ENCODE measurements at places on chromosomes 5 and 9.
A peak's percentile ranks its signal among the peaks of the same experiment; 100 is the strongest.

DNA sequence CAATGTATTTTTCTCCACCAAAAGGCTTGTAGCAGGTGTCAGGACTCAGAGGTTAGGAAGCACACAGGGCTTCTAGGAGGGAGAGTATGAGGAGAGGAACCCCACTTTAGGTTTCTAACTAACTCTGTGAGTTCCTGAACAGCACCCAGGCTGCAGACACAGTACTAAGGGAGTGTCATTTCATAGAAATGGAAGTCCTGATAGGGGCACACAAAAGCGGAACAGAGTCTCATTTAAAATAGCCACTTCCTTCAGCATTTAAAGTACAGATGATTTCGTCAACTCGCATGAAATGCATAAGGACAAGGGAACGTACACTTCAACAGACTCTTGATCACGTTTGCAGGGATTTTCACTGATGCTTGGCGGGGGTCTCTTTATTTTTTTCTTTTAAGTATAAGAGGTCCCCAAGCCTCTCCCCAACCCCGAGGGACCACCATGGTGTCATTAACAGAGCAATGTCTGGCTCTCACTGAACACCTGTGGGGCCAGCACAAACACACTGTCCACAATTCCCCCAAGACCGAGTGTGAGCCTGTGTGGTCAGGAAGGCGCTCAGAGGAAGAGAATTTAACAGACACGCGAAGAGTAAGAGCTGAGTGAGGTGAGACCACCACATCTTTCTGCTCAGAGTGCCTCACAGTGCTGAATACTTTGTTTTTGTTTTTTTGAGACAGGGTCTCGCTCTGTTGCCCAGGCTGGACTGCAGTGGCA is 82.3 kb downstream of the SECISBP2 start:
- H3K27ac ChIP-seq = no peak overlapping the region
- peaks cover 2% of the 10 kb centered on the region for H3K27me3 ChIP-seq
- peaks cover under 1% of the 10 kb centered on the region for H3K4me1 ChIP-seq

- no peak overlapping the region for H3K4me3 ChIP-seq
- peaks cover 73% of the 10 kb centered on the region for H3K36me3 ChIP-seq
- peaks cover 32% of the 10 kb centered on the region for H3K4me1 ChIP-seq
- H3K27ac ChIP-seq = no peak overlapping the region
- no peak for DNase-seq
Measured at GRCh38 chr9:27183701-27184100, 74.7 kb downstream of the TEK start.

- no peaks in the 10 kb centered on the region for H3K4me1 ChIP-seq
- DNase-seq = no peak
- H3K27ac ChIP-seq = no peak overlapping the region
- no peaks in the 10 kb centered on the region for H3K27me3 ChIP-seq
- no peak overlapping the region for H3K4me3 ChIP-seq
- H3K36me3 ChIP-seq = no peaks in the 10 kb centered on the region
Measured at GRCh38 chr5:54772231-54772630, 213.2 kb downstream of the ESM1 start.

GRCh38 chr5:109907731-109908130 is 218.0 kb downstream of the MAN2A1 start:
- no peak for DNase-seq
- no peaks in the 10 kb centered on the region for H3K4me1 ChIP-seq
- no peaks in the 10 kb centered on the region for H3K36me3 ChIP-seq

GRCh38 chr5:138458856-138459255 is 6.4 kb upstream of the EGR1 start:
- peaks cover 16% of the 10 kb centered on the region for H3K27me3 ChIP-seq
- H3K4me3 ChIP-seq = no peak overlapping the region

- no peaks in the 10 kb centered on the region for H3K36me3 ChIP-seq
- no peaks in the 10 kb centered on the region for H3K27me3 ChIP-seq
- no peak overlapping the region for H3K4me3 ChIP-seq
Measured at GRCh38 chr5:135944967-135945560, 9.7 kb downstream of the LECT2 start.

DNA sequence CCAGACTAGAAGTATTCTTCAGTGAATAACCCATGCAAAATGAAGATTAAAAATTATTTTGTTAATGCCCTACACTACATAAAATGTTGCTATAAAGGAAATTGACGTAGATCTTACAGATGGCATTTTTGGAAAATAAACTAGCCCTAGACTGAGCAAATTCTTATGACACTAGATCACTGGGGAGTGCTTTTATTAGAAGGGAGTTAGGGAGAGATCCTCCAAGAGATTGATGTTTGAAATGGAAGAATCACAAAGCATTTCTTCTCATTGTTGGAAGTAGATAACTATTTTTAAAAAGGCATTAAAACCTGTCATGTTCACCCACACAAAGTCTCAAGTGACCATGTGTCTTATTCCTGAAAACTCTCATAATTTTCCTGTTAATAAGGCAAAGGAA is 351.1 kb upstream of the TLE4 start:
- no peaks in the 10 kb centered on the region for H3K36me3 ChIP-seq
- H3K27ac ChIP-seq = no peak overlapping the region
- H3K4me3 ChIP-seq = no peak overlapping the region
- DNase-seq = no peak
- H3K4me1 ChIP-seq = no peaks in the 10 kb centered on the region

GRCh38 chr5:145967296-145967695 is 30.9 kb downstream of the SH3RF2 start:
- no peak for DNase-seq
- no peak overlapping the region for H3K4me3 ChIP-seq
- H3K27me3 ChIP-seq = no peaks in the 10 kb centered on the region
- no peaks in the 10 kb centered on the region for H3K4me1 ChIP-seq
- H3K36me3 ChIP-seq = no peaks in the 10 kb centered on the region

GRCh38 chr5:53983568-53984460 is 326.6 kb downstream of the ARL15 start:
- H3K4me3 ChIP-seq = no peak overlapping the region
- no peak overlapping the region for H3K27ac ChIP-seq
- no peak for DNase-seq
- H3K27me3 ChIP-seq = peaks cover 5% of the 10 kb centered on the region

DNA sequence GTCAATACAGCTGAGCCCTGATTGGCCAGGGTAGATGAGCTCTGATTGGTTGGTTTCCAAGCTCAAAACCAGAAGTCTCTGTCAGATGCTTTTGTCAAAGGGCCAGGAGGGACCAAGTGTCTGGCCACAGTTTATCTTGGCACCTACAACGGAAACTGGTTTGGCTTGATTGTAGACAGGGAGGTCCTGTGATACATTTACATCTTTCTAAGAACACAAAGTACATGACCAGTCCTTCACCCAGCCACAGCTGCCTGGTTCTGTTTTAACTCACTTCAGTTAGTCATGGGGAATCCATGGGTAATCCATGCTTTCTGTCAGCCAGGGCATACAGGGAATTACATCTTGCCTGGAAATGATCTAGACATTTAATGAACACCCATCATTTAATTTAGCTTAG is 171.2 kb downstream of the SLC12A2 start:
- H3K36me3 ChIP-seq = peaks cover 8% of the 10 kb centered on the region
- no peak for DNase-seq
- H3K27me3 ChIP-seq = peaks cover 2% of the 10 kb centered on the region
- H3K4me1 ChIP-seq = peaks cover 3% of the 10 kb centered on the region
- H3K4me3 ChIP-seq = no peak overlapping the region

DNA sequence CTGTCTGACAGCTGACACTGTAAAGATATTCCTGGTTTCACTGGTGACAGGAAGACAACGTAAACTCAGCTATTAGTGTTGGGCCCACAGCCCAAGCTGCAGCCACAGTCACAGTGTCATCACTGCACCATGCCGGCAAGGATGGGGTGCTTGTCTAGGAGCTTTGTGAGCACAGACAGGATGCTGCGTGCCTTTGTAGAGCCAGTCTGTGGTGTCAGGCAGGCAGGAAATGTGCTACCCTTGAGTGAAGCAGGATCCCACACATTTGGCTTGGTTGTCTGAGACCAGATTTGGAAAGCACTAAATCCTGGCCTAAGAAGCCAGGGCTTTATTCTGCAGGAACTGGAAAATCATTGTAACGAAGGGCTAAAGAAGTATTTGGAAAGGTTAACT is 121.6 kb upstream of the ADAMTS16 start:
- peaks cover 5% of the 10 kb centered on the region for H3K36me3 ChIP-seq
- no peak overlapping the region for H3K27ac ChIP-seq
- no peak overlapping the region for H3K4me3 ChIP-seq
- no peak for DNase-seq
- H3K4me1 ChIP-seq = peaks cover 9% of the 10 kb centered on the region
- H3K27me3 ChIP-seq = peaks cover 8% of the 10 kb centered on the region

- no peak for DNase-seq
- peaks cover 8% of the 10 kb centered on the region for H3K36me3 ChIP-seq
- H3K4me1 ChIP-seq = peaks cover 6% of the 10 kb centered on the region
- peaks cover 14% of the 10 kb centered on the region for H3K27me3 ChIP-seq
Measured at GRCh38 chr9:136860933-136861873, 4.9 kb downstream of the EDF1 start.

DNA sequence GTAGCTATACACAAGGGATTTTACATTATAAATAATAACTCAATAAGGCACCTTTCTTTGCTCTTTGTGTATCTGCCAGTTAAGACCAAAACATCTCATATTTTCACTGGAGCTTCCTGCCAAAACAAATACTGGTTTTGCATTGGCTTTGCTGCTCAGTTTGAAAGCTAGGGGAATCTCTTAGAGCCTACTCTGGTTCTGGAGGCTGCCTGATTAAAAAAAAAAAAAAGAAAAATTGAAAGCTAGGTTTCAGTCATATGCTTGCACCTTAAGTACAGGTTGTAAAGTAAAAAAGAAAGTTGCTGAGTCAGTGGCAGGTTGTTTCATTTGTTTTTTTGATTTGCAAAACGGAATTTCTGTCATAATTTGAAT is 2.3 kb downstream of the DENND4C start:
- H3K27me3 ChIP-seq = peaks cover 4% of the 10 kb centered on the region
- H3K27ac ChIP-seq = no peak overlapping the region
- no peak overlapping the region for H3K4me3 ChIP-seq
- peaks cover 9% of the 10 kb centered on the region for H3K4me1 ChIP-seq
- no peaks in the 10 kb centered on the region for H3K36me3 ChIP-seq

- peak overlapping the region; percentile 94 for H3K4me3 ChIP-seq
- no peaks in the 10 kb centered on the region for H3K36me3 ChIP-seq
- peak; percentile 50 for DNase-seq
- peaks cover 23% of the 10 kb centered on the region for H3K27me3 ChIP-seq
Measured at GRCh38 chr9:29214154-29214689, 1640.9 kb upstream of the C9orf72 start.

DNA sequence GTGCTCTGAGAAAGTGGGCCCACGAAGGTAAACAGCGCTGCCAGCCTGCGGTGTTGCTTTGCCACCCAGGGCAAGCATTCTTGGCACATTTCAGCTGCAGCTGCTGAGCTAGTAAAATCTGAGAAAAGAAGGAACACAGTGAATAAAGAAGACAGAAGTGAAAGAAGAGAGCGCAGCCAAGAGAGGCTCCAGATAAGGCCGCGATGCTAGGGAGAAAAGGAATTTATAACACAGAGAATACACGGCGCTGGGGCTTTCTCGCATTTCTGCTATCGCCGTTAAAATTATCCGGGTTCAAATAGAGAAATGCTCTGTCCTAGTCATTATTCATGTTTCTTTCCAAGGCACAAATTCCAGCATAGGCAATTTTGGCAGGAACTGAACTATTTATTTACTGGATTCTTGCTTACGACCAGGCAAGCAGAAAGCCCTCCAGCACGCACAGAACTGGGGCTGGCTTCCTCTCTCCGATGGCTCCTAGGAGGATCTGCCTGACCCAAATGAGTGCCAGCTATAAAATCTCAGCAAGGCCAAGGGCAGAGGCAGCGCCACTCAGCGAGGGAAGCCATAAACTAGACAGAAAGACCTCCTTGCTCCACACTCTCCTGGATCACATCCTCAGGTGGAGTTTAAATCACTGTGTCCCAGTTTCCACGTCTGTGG is 111.2 kb downstream of the ATPSCKMT start:
- H3K36me3 ChIP-seq = no peaks in the 10 kb centered on the region
- H3K27ac ChIP-seq = no peak overlapping the region
- DNase-seq = no peak
- H3K4me3 ChIP-seq = no peak overlapping the region
- peaks cover 1% of the 10 kb centered on the region for H3K27me3 ChIP-seq

Measured in endothelial cell (in vitro differentiated cells).